ENCODE measurements at places on chromosomes 5 and 9. TPM values are rescaled to one million over a fixed set of nuclear protein-coding genes. Genes with fewer than 3 reads are reported as not detected.

DNA sequence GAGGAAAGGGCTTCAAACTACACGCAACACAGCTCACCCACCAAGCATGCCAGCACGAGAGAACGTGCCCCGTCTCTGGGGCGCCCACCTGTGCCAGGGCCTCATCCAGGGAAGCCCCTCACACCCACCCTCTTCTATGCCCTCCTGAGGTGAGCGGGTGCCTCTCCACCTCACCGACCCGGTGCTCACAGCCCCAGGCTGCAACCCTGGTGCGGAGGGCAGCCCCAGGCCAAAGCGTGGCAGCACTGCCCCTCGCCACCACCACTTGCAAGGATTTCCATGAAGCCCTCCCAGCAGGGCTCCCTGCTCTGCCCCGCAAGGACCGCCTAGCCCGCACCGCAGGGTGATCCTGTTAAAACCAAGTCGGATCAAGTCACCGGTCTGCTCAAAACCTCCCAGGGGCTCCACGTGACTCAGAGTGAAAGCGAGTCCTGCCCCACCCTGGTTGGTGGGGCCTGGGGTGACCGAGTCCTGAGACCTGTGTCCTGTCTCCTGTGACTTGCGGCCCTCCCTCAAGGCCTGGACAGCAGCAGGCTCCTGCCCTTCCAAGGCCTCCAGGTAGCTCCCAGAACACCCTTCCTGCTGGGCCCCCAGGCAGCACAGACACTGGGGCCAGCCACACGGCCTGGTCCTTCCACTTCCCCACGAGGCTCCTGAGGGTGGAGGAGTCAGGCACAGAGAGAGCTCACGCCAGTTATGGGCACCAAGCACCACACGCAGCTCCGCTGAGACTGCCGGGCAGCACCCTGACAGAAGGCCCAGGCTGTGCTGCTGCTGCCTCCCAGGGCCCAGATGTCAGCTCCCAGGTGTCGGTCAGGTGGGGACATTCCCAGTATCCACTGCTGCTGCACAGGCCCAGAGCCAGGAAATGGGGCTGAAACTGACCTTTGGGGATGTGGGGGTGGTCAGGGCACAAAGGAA, 12.7 kb downstream of the BRD3 start:
- H3K27ac ChIP-seq = peak overlapping the region; percentile 51
- H3K4me3 ChIP-seq = no peak overlapping the region
- no peaks in the 10 kb centered on the region for H3K27me3 ChIP-seq
- peak; percentile 72 for DNase-seq
- peaks cover 4% of the 10 kb centered on the region for H3K36me3 ChIP-seq

- no peaks in the 10 kb centered on the region for H3K27me3 ChIP-seq
- no peak overlapping the region for H3K4me3 ChIP-seq
- no peak for DNase-seq
- no peaks in the 10 kb centered on the region for H3K4me1 ChIP-seq
These were observed 17.3 kb upstream of the CDC42SE2 start for GRCh38 chr5:131246504-131246903.

DNA sequence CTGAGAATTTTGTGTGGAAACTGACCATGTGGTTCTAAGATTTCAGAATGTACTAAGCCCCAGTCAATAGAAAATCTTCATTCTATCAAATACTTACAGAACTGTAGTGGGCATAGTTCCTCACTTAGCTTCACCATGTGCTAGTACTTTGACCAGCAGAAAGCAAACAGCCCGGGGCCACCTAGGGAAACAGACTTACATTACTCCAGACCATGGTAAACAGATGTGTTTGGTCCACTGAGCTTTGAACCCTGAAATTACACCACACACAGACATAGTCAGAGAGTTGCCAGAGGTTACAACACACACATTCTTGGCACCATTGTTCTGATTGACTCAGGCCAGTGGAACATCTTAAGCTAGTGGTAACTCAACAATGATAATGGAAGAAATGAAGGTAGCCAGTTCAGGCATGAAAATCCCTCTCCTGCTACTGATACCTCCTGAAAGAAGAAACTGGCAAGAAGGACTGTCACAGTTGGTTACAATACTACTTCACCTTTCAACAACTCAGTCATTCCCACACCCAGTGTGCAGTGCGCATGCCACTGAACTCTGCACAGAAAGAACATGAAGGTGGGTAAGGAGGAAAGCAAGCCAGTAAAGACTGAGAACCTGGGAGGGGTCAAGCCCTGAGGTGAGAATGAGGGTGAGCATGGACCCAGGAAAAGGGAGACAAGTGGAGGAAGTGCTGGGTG, 18.7 kb upstream of the LECT2 start:
- H3K36me3 ChIP-seq = no peaks in the 10 kb centered on the region
- peaks cover 46% of the 10 kb centered on the region for H3K4me1 ChIP-seq

- no peaks in the 10 kb centered on the region for H3K27me3 ChIP-seq
- DNase-seq = no peak
- no peak overlapping the region for H3K4me3 ChIP-seq
These were observed 387.1 kb downstream of the ZSWIM6 start for GRCh38 chr5:61719124-61719523.

DNA sequence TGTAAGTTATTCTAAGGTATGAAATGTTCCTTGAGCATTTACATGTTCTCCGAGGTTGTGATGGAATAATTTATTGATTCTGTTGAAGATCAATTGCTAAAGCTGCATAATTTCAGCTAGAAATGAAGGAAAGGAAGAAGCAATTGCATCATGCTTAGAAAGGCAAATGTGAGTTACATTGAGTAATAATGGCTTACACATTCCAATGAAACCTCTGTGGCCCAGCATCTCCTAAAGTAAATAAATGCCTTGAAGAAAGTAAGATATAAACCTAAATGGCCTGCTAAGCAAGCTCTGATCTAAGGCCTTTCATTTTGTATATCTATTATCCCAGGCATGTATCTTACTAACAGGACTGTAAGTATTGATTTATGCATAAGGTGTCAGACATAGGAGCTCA, 677.3 kb upstream of the RGMB start:
- DNase-seq = no peak
- H3K4me3 ChIP-seq = no peak overlapping the region
- no peaks in the 10 kb centered on the region for H3K27me3 ChIP-seq

GRCh38 chr9:12884736-12885395, 110.0 kb downstream of the LURAP1L start:
- H3K36me3 ChIP-seq = no peaks in the 10 kb centered on the region
- H3K4me3 ChIP-seq = no peak overlapping the region
- no peaks in the 10 kb centered on the region for H3K27me3 ChIP-seq
- no peak for DNase-seq

- no peaks in the 10 kb centered on the region for H3K27me3 ChIP-seq
- no peak overlapping the region for H3K27ac ChIP-seq
- no peaks in the 10 kb centered on the region for H3K36me3 ChIP-seq
- DNase-seq = no peak
These were observed 2329.5 kb downstream of the MAT2B start for GRCh38 chr5:165834891-165835290.

DNA sequence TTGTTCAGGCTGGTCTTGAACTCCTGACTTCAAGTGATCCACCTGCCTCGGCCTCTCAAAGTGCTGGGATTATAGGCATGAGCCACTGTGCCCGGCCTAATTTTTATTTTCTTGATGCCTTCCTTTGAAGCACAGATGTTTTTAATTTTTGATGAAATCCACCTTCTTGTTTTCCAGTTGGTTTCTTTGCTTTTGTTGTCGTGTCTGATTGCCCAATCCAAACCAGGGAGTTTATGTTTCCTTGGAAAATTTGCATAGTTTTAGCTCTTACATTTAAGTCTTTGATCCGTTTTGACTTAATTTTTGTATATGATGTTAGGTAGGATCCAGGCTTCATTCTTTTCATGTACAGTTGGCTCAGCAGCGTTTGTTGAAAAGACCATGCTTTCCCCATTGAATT, 15.2 kb downstream of the EHMT1 start:
- DNase-seq = no peak
- no peaks in the 10 kb centered on the region for H3K36me3 ChIP-seq
- peaks cover 16% of the 10 kb centered on the region for H3K4me1 ChIP-seq
- no peaks in the 10 kb centered on the region for H3K27me3 ChIP-seq

DNA sequence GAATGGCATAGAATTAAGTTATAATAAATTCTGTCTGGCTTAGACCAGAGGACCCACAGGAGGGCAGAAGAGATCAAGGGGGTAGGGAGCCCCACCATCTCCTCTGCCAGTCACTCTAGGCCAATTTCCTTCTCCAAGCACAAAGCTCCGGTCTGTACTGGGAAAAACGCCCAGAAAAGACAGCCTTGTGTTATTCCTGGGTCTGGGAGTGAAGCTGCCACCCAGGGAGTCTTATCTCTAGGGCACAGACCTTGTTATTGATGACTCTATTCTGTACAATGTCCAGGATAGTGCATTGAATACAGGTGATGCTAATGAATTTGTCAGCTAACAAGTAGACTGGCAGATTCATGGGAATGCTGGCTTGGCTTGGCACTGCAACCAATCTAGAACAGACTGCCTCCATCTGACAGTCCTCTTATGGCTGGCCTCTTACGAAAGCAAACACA, 60.7 kb downstream of the MED27 start:
- no peak for DNase-seq
- no peaks in the 10 kb centered on the region for H3K4me1 ChIP-seq
- H3K36me3 ChIP-seq = no peaks in the 10 kb centered on the region
- H3K27me3 ChIP-seq = no peaks in the 10 kb centered on the region
- no peak overlapping the region for H3K27ac ChIP-seq

DNA sequence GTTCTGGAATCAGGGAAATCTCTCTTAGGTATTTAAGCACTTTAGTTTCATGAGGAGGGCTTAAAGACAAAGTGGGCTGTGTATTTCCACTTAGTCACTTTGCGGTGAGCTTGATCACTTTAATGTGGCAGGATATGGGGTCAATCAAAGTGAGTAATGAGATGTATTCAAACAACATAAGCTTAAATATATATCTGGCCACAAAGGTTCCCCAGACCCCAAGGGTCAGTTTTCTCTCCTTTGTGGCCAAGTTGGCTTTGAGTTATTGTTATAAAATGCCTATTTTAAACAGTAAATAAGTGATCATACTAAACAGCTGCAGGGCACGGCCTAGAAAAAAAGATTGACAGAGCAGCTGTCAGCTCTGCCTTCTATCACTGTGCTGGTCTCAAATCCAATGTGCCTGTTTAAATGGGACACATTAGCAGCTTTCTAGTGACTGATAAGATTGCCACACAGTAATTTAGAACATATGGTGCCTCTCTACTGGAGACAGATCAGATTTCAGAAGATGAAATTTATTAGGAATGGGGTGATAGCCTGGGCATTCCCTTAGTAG, 363.9 kb downstream of the AGTPBP1 start:
- no peak for DNase-seq
- no peaks in the 10 kb centered on the region for H3K36me3 ChIP-seq
- no peak overlapping the region for H3K27ac ChIP-seq
- no peaks in the 10 kb centered on the region for H3K4me1 ChIP-seq
- H3K4me3 ChIP-seq = no peak overlapping the region

DNA sequence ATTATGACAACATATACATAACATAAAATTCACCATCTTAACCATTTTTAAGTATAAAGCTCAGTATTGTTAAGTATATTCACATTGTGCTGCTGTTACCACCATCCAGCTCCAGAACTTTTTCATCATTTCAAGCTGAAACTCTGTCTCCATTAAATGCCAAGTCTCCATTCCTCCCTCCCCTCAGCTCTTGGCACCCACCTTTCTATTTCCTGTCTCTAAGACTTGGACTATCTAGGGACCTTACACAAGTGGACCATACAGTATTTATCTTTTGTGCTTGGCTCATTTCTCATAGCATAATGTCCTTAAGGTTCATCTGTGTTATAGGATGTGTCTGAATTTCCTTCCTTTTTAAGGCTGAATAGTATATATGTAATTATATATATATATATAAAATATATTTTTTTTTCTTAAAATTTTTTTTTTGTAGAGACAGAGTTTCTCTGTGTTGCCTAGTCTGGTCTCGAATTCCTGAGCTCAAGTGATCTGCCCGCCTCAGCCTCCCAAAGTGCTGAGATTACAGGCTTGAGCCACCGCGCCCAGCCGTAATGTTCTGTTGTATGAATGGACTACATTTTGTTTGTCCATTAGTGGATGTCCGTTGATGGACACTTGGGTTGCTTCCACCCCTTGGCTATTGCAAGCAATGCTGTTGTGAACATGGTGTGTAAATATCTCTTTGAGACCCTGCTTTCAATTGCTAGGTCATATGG, 72.3 kb downstream of the EHMT1 start:
- H3K36me3 ChIP-seq = no peaks in the 10 kb centered on the region
- no peak overlapping the region for H3K4me3 ChIP-seq
- H3K27me3 ChIP-seq = no peaks in the 10 kb centered on the region
- no peak for DNase-seq
- no peak overlapping the region for H3K27ac ChIP-seq

DNA sequence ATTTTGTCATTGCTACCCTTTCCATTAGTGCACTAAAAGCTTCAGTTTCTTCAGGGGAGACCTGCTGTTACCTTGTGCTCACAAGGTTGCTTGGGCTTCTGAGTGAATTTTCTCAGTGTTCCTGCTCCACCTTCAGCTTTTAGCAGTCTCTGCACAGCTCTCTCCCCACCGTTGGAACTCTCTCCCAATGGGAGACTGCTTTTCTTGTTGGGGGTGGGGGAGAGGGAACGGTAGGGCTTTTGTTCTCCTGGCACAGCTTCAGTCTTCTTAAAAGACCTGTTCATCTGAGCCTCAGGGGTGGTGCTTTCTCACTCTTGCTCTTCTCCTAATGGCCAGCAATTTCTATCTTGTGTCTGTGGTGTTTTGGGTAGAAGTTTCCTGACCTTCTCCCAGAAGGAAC, 915.7 kb downstream of the EFNA5 start:
- no peak overlapping the region for H3K27ac ChIP-seq
- DNase-seq = no peak
- no peak overlapping the region for H3K4me3 ChIP-seq
- no peaks in the 10 kb centered on the region for H3K36me3 ChIP-seq

DNA sequence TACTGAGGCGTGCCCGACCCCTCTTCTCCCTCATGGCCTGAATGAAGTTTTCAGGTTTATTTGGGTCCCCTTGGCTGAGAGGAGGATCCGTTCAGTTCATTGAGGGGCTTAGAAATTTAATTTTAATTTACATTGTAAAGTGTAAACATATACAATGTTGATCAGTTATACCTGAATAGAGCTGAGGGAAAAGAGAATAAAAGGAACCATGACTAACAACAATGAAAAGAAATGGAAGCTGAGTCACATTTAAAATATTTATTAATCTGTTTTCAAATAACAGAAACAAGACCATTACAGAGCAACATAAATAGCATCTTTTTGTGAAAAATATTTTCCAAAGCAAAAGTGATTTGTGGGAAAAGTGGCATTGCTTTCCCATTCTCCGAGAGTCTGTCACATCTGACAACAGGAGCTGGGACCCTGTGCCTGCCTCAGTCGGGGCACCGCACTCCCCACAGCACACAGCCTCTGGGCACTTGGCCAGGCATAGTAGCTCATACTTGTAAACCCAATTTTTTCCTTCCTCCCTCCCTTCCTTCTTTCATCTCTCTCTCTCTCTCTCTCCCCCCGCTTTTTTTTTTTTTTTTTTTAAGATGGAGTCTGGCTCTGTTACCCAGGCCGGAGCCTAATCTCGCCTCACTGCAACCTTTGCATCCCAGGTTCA, 28.7 kb downstream of the PROP1 start:
- no peak overlapping the region for H3K27ac ChIP-seq
- H3K36me3 ChIP-seq = no peaks in the 10 kb centered on the region
- no peaks in the 10 kb centered on the region for H3K4me1 ChIP-seq
- DNase-seq = no peak
- H3K27me3 ChIP-seq = no peaks in the 10 kb centered on the region
- H3K4me3 ChIP-seq = no peak overlapping the region

Gene IL5
- total RNA-seq = not detected

Gene IGFBPL1
- 1.4 TPM for total RNA-seq

Gene MPDZ
- total RNA-seq = 29.3 TPM

Gene GRIA1
- not detected for total RNA-seq

Gene SUSD3
- total RNA-seq = 21.0 TPM

Gene NNT
- total RNA-seq = 179 TPM

Gene PRR16
- 0.40 TPM for total RNA-seq

Gene IL13
- total RNA-seq = not detected

All from right lobe of liver (tissue), 6 donors.